ENCODE measurements at places on chromosomes 3 and 15. TPM values are rescaled to one million over a fixed set of nuclear protein-coding genes. Genes with fewer than 3 reads are reported as not detected.

DNA sequence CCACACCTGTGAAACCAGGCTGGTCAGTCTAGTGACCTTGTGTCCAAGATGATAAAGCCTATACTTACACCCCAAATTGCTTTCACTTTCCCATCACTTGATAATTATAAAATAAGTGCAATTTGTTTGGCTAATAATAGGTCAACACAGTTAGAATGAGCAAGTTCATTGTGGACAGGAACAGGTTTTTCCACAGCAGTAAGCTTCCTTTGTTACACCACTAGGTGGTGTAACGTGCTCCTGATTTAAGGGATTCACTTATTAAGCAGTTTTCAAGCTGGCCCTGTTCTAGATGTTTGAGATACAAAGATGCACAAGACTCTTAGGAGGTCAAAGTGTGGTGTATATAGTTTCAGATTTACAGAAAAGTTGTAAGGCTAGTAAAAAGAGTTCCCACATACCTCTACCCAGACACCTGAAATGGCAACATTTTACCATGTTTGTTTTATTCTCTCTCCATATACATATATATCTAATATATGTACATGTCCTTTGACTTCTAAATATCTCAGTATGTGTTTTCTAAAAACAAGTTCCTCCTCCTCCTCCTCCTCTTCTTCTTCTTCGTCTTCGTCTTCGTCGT is 6.8 kb upstream of the MFSD1 start:
- DNase-seq = no peak

The APBA2 gene
- 1.2 TPM for total RNA-seq

DNA sequence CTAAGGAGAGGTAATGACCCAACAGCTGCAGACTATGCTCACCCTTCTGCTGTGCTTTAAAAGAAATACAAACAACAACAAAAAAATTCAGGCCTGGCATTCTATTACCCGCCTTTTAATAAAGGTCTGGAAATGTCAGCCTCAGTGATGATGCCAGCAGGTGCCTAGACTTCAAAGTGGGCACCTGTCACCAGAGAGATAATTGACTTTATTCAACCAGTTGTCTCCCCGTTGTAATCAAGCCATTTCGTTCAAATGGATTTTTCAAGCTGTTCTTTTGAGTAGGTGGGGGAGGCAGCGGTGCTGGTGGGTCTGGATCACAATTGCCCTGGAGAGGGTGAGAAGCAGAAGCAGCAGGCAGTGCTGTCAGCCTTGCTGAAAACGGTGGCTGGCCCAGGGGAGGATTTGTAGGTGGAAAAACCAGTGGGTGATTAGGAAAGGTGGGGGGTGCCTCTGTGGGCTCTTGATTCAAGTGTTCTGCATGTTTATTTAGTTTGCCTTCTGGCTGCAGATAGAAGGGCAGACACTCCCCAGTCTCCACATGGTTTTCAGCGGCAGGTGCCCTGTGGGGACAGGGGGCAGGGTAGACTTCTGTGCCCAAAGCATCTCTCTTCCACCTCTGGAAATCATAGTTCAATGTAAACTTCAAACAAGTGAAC is 300.2 kb upstream of the SLCO3A1 start:
- DNase-seq = no peak

The EPHA3 gene
- not detected for total RNA-seq

- DNase-seq = no peak
Observed at GRCh38 chr3:87979527-87979926, 79.3 kb downstream of the CGGBP1 start.
